ENCODE measurements at places on chromosomes 2 and 18.

- no peak for DNase-seq
These were observed 316.2 kb downstream of the GALNT13 start for GRCh38 chr2:154187948-154188347.

DNA sequence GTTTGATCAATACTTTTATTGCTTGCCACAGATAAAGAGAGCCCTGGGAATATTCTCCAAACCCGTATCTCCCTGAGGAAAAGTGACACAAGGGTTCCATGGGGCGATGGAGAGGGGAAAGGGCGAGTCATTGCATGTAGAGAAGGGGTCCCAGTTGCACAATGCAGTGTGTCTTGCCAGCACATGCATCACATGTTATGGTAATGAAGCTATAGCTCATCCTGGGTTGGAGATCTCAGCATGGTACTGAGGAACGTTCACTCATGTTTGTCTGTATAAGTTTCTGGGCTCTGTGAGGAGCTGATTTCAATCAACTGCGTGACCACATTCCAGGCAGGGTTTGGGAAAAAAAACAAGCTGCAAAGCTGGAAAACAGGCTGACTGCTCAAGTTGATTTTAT lies 220.7 kb upstream of the MC4R start:
- no peak for DNase-seq

DNA sequence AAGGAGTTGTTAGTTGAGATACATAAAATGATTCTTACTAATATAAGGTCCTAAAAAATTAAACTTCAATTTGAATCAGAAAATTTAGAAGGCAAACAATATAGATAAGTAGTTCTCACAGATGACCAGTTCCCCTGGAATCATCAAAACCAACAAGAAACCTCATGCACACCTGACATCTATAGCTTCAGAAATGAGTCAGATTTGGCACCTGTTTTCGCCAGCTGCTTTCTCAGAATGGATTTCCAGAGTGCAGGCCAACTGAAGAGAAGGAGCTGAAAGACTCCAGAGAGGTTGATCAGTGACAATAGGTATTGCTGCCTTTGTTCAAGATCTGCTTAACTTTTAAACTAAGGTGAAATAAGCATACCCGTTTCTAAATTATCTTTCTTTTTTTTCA lies 192.4 kb downstream of the RDH14 start:
- DNase-seq, result no peak

- no peak for DNase-seq
These were observed 569.3 kb downstream of the DPP10 start for GRCh38 chr2:115011721-115012120.

DNA sequence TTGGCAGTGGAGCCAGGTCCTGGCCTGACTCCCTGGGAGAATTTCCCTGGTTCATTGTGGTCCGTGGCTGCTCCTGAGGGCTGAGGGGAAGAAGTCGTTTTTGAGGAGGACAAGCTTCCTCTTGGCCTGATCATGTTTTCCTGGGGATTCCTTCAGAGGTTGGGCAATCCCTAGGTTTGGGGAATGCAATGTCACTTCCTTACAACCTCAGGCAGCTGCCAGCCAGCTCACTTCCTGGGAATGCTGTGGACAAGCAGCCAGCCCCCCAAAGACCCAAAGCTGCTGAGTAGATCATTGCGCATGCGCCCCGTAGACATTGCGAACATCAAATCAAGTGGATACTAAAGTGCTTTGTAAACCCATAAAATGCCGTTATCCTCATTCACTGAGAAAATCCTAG lies 7.7 kb upstream of the DNMT3A start:
- peak; percentile 66 for DNase-seq

DNA sequence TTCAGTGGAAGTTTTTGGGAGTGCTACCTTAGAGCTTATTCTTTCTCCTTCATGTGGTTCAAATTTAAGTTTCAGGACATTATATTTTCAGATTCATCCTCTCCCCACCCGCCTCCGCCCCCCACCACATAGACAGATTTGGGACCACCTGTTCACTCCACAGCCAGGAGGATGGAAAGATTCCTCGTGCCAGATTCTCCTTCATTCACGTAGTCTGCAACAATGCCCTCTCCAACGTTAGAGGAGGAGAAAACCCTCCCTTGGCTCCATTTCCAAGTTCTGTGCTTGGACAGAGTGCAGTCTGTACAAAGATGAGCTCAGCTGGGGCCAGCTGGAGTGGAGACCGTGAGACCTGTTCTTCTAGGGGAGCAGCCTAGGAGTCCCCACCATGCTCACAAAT lies 26.2 kb downstream of the POU3F3 start:
- no peak for DNase-seq

DNA sequence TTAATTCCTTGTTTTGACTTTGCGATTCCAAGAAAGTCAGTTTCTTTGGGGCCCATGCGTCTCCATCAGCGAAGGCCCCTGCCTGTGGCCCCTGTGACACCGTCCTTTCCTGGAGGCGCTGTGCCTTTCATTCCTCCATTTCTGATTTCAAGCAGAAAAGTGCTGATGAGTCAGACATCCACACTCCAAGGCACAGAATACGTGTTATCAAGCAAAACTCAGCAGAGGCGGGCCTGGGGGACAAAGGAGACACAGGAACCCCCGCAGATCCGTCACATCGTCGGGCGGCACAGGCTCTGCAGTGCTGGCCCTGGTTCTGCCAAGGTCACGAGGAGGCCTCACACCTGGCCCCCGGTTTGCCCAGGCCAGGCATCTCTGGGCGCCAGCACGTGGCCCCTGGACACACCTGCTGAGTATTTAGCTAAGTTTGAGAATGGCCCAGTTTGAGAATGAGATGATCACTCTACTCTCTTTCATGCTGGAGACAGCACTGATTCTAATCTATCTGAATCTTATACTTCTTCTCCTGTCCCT lies 7.2 kb upstream of the SALL3 start:
- DNase-seq, result no peak

- DNase-seq, result no peak
These were observed 14.5 kb downstream of the KCNS3 start for GRCh38 chr2:17892770-17893534.

- no peak for DNase-seq
These were observed 10.8 kb downstream of the NCKAP1 start for GRCh38 chr2:183027443-183027842.

Measured in amniotic epithelial cell (primary cell).